ENCODE measurements at places on chromosomes 12 and 14. TPM values are rescaled to one million over a fixed set of nuclear protein-coding genes. Genes with fewer than 3 reads are reported as not detected.

DNA sequence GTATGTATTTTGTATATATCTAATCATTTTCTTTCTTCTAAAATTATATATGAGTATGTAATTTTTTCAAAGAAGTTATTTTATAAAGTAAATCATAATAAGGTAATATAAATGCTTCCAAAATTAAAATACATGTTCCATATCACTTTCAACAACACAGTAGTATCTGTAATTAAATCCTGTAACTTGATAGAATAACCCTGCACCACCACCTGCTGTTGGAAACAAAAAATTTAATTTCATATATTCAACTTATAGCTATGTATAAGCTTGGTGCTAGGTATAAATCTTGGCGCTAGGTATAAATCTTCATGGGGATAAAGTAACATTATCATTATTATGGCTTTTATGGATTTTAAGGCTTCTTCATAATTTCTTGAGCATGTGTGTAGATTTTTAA lies 149.7 kb upstream of the DCN start:
- no peak for DNase-seq

GRCh38 chr14:68139431-68140075 lies 320.0 kb downstream of the RAD51B start:
- DNase-seq: no peak

DNA sequence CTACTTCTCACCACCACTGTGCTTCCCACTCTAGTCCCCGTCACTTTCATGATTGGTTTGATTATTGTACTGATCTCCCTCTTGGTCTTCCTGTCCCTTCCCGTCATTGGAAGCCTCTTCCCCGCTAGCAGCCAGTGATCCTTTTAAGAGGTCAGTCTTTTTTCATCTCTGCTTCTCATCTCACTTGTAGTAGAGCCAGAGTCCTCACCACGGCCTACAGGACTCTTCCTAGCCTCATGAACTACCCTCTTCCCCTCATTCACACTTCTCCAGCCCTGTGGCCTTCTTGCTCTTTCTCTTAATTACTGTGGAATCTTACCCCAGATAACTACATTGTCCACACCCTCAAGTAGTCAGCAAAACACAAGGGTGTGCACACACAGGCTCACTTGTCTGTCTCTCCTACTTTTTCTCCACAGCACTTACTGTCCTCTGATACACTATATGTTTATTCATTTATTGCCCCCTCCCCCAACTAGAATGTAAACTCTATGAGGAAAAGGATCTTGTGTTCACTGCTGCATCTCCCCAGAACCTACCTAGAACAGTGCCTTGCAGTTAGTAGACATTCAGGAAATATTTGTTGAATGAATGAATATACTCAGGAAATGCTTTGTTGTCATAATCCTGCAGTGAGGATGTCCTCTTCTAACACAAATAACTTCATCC lies 66.3 kb downstream of the CKB start:
- DNase-seq: no peak

GRCh38 chr14:104708606-104709268 lies 15.3 kb upstream of the ADSS1 start:
- DNase-seq: peak; percentile 83

GRCh38 chr12:54287261-54288157 lies 7.0 kb downstream of the HNRNPA1 start:
- no peak for DNase-seq

Gene RPS26
- polyA plus RNA-seq: 245 TPM

Gene PPP1R36
- polyA plus RNA-seq: not detected

DNA sequence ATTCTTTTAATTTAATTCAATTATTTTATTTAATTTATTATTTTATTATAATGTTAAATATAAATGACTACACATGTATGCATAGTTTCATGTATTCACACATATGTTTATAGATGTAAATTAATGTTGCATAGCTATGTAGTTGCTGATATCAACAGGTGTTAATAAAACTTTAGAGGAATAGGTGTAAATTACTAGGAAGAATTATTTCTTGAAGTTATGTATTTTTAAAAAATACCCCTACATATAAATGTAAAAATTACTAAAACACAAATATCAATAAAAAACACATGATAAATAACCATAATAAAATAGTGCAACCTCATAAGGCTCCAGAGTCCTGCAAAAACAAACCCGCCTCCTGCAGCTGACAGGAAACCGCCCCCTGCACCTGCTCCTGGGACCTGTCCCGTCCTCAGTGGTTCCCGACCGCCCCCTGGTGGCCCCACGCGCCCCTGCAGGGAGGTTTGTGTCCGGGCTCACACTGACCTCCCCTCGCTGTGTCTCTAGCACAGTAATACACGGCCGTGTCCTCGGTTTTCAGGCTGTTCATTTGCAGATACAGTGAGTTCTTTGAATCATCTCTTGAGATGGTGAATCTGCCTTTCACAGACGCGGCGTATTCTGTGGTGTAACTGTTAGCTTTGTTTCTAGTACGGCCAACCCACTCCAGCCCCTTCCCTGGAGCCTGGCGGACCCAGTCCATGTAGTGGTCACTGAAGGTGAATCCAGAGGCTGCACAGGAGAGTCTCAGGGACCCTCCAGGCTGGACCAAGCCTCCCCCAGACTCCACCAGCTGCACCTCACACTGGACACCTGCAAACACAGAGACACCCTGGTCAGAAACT lies 1264.0 kb downstream of the TMEM121 start:
- DNase-seq: no peak

GRCh38 chr12:25755971-25756260 lies 202.6 kb upstream of the RASSF8 start:
- DNase-seq: peak; percentile 21

Gene PRH1
- 25.4 TPM for polyA plus RNA-seq

Gene JPH4
- 1.7 TPM for polyA plus RNA-seq

- DNase-seq: no peak
Measured at GRCh38 chr12:109888179-109889020, 8.1 kb upstream of the GLTP start.

- no peak for DNase-seq
Measured at GRCh38 chr12:19474147-19474546, 34.9 kb downstream of the AEBP2 start.

GRCh38 chr12:59149995-59150642 lies 229.8 kb upstream of the LRIG3 start:
- peak; percentile 89 for DNase-seq

DNA sequence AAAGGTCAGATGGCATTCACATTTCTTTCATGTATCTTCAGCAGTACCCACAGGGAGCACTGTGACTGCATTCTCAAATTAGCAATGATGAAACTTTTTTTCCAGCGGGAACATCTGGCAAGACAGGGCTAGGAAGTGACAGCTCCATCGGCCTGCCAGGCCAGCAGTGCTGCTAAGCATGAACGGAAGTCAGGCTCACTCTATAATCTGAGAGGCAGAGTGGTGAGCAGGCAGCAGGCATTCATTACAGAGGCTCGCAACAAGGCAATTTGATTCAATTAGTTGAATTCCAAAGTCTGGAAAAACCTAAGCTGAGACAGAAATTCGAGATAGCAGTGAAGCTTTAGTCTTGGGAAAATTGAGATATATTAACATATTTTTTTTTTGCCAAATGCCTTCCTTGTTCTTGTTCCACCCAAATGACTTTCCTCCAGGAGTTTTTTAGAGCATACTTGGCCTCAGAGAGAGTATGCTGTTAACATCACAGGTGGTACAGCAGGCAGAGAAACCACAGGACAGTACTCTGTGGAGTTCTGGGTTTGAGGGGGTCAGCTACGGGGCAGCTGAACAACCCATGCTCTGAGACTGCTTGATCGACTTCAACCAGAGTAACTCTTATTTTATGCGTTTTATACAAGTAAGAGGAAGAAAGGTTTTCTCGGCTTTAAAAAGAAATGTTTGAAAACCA lies 414.9 kb downstream of the APAF1 start:
- peak; percentile 47 for DNase-seq

DNA sequence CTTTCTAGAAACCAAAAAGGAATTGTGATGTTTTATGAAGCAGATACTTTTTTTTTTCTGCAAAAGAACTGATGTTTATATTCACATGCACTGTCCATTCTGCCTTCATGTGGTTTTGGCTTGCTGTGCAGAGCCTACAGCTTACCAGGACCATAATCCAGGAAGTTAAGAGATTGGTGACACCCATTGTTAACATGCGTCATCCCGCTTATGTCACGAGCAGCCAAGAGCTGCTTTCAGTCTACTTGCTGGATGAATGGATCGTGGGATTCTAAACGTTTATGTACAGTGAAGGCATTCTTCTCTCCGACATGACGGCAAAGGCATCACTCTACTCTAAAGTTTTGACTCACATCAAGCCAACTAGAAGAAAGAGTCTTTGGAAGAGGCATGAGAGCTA lies 76.6 kb downstream of the PAX9 start:
- no peak for DNase-seq

DNA sequence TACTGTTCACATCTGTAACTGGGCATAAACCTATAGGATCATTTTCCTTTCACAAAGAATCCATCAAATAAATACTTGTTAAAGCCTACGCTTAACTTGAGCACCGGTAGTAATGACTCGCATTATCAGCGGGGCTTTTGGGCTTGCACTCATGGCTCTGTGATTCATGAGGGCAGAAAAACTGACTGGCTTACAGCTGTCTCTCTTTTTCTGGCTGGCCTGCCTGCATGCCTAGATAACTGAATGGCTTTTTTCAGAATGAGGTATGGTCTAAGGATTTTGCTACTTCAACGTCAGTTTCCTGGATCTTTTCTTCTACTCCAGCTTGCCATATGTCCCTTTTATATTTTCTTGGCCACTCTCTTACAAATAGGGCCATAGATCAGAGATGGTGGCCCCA lies 531.1 kb downstream of the NRXN3 start:
- no peak for DNase-seq

Gene ITGA7
- polyA plus RNA-seq: 22.8 TPM

Gene DNAJC22
- 17.8 TPM for polyA plus RNA-seq

DNA sequence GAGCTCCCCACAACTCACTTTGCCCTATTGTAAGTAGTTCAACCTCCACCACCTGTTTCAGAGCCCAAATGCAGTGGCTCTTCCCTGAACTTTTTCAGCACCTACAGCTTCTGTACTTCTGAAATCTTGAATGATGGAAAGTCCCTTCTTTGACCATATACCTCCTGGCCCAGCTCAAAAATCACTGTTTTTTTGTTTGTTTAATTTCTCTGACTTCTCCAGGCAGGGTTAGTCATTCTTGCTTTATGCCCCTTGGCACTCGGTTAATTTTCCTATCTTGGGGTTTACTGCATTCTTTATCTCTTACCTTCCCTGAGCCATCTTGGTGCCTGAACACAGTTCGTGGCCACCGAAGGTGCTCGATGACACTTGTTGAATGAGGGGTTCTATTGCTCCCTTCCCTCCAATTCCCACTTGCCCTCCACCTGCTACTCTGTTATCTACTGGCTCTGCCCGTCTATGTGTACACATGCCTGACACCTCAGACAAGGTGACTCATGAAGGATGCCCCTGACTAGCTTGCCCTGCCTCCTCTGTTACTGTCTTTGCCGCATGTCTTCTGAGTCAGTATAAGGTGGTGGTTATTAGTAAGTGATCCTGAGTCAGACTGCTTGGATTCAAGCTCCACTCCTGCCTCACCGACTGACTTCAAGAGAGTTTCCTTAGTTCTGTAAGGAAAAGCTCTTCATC lies 4.4 kb downstream of the AMHR2 start:
- DNase-seq: peak; percentile 74

- DNase-seq: no peak
Measured at GRCh38 chr12:87117526-87117925, 861.3 kb upstream of the MGAT4C start.

- DNase-seq: peak; percentile 32
Measured at GRCh38 chr12:133130808-133131128, 341 bp downstream of the ZNF10 start.

GRCh38 chr12:49552014-49552413 lies 13.2 kb downstream of the KCNH3 start:
- no peak for DNase-seq

- DNase-seq: peak; percentile 42
Measured at GRCh38 chr14:75267141-75267721, 11.4 kb upstream of the FOS start.

Gene KRT77
- polyA plus RNA-seq: not detected

Gene SERPINA9
- not detected for polyA plus RNA-seq

DNA sequence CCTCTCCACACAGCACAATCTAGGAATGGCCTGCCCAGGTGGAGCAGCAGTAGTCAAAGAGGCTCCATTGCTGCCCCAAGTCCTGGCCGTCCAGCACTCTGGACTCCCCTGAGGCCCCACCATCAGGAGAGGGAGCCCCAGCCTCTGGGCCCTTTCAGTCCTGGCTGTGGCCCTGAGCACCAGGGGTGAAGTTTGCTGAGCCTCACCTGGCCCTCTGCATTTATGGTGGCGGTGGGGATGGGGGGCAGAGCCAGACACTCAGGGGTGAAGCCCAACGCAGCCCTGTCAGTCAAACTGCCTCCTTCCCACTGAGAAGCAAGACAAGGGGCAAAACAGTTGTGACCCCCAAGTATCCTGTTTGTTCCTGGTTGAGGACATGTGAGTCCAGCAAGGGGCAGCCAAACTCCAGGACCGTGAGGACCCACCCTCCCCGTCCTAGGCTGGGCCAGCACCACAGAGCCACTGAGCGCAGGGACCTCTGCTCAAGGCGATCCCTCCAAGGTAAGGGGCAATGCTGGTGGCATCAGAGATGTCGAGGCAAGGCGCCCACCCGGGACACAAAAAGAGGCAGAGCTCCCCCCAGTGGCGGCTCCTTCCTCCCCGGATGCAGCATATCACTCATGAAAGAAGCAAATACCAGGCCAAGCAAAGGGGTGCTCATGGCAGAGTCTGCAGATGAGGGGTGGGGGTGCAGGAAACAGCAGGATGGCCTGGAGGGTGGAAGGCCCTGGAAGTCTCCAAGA lies 4.8 kb upstream of the AMN start:
- DNase-seq: peak; percentile 62

Gene KRT82
- not detected for polyA plus RNA-seq

Measured in hepatocyte (in vitro differentiated cells).